ENCODE measurements at places on chromosomes 16 and 17.

GRCh38 chr16:48014349-48015135, 141.3 kb downstream of the ABCC12 start:
- no peak for DNase-seq

DNA sequence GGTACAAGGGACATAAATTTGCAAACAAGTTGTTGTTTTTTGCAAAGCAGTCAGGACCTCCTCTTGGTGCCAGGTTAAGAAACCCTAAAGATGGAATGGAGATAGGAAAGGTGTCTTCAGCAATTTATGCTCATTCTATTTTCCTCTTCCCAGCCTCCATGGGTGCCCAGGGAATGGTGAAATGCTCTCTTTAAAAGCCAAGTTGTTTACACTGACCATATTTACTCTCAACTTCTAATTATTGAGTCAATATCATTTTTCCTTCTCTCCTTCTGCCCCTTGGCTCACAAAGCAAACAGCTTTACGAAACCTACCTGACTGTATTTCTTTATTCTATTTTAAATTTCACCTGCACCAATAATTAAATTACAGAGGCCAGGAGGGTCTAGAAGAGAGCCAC, 138.5 kb upstream of the IRX3 start:
- DNase-seq, result no peak

DNA sequence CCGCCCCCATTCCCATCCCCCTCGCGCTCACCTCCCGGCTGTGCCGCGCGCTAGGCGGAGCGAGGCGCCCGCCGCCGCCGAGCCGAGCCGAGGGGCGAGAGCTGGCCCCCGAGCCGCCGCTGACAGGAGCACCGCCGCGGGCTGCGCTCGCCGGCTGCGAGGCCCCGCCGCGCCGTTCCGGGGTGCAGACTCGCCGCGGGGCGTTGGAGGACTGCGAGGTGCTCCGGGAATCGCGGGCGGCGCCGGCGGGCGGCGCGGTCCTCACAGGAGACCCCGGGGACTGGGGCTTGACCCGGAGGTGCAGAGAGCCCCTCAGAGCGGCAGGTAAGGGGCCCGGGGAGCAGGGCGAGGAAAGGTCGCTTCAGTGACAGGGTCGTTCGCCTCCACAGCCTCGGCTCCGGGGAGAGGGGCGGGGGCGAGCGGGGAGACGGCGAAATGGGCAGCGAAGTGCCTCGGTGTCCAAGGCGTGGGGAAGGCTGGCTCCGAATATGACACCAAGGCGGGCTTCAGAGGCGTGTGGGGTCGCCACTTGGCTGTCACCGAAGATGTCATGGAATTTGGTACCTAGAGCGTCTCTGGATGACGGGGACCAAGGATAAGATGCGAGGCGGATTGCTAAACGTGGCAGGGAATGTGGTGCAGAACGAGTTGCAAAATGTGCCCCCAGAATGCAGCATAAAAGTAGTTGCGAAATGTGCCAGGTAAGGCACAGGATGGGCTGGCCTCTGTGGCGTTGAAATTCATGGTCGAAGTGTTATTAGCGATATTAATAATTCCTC, 580 bp downstream of the TANC2 start:
- peak; percentile 27 for DNase-seq

DNA sequence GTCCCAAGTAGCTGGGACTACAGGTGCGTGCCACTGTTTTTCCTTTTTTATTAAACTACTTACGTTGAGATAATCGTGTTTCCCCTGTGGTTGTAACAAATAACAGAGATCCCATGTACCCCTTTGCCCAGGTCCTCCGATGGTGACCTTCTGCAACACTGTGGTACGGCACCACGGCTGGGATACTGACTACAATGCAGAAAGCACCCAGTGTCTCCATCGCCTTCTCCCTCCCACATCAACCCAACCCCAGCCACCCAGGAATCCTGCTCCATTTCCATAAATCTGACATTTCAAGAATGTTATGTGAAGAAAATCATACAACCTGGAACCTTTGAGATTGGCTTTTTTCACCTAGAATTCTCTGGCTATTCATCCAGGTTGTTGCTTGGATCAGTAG, 22.1 kb downstream of the MPRIP start:
- no peak for DNase-seq

DNA sequence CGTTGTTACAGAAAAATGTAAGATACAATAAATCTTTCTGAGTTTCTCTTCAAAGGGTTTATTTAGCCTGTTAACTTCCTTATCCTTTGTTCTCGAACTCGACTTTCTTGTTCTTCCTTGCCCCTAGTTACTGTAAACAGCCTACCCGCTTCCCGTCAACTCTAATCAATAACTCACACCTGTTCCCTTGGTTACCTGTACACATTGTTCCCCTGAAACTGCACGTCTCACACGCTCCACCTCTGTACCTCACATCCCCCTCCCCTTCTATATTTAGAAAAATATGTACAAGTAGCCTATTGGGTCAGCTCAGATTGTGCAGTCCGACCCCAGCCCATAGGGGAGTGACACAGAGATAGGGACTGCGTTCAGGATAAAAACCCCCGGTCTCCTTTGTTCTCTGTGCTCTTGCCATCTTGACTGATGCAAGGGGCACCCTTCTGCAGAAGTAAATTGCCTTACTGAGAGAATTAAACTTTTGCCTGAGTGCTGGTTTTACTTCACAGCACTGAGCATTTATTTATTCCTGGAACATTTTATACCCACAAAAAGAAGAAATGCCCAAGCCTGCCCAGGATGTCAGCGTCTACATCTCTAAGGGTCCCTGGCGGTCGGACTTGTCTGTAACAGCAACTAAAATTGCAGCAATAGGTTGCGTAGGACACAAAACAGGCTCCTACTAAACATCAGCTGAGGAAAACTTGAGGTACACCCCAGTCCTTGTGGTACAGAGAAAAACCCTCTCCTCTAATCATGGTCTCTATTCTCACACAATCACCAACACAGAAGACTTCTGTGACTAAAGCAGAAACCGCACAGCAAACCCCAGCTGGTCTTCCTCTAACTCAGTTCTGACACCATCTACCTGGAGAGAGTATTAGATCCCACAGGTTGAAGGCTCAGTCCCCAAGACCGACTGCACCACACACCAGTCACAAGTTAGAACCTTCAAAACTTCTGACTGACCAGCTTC, 11.3 kb downstream of the WDR45B start:
- DNase-seq, result no peak

DNA sequence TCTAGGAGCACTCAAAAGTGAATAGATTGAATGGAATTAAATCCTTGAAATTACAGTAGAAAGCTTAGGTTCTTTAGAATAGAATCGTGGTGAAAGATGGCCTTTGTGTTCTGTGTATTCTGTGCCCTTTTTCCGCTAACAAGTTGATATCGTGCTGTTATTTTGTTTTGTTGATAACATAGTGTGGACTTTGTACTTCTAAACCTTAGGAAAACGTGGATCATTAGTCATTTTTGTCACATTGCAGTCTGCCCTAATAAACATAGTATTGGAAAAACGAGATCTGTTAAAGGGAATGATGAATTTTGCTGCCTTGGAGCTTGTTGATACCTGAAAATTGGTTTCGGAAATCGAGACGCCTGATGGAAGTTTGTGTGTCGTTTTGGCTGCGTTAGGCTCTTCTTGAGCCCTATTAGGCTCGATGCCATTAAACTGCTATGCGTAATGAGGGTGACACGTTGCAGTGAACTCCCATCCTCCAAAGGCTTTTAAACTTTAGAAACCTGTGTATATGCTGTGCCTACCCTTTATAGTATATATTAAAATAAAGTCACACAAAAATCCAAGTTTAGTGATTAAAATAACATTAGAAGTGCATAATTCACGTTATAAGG, 145.7 kb downstream of the PRKCA start:
- no peak for DNase-seq

- DNase-seq, result no peak
Observed at GRCh38 chr17:76000755-76001521, at the start of gene CDK3. CDK3 (plus strand) TSS chr17:76000855; CDS start chr17:76001426, 571 bp downstream.

- DNase-seq, result no peak
Observed at GRCh38 chr16:80463326-80463725, 77.5 kb upstream of the DYNLRB2 start.
